ENCODE measurements at places on chromosomes 4 and X.

DNA sequence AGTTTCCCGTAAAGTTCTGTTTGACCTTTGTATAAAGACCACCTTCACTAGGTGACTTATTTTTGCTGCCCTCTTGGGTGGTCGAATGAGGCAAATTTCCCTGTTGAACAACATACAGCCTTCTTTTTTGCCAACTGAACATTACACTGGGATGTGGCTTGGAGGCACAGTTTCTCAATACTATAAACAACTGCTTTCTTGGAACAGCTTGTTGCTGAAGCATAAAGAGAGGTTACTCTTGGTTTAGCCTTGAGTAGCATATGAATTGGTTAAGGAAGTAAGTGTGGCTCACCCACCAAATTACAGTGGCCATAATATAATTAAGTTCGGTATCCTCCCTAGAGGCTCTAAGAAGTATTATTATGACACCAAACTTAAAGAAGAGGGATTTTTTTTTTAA, 40.0 kb downstream of the HHIP start:
- DNase-seq = peak; percentile 56

GRCh38 chr4:168629566-168629965, 132.7 kb downstream of the PALLD start:
- no peak for DNase-seq

- DNase-seq = no peak
These were observed 24.2 kb upstream of the PGRMC2 start for GRCh38 chr4:128311659-128312403.

DNA sequence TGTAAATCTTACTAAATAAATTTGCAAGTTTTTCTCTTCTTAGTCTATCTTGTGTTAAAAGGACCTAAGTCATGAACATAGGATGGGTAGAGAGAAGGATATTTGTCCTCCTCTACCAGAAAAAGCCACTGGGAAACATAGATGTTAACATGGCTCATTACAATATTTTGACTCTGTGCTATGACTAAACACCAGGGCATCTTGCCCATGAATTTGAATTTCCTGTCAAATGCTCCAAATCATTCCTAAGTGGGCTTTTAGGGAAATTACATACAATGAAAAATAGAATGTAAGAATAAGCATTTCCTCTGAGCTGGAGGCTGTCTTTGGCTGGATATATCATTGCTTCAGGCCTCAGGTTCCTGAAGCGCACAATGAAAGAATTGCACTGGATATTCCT, 39.1 kb downstream of the ANOS1 start:
- DNase-seq = no peak

GRCh38 chrX:134732676-134733075, 74.4 kb upstream of the PLAC1 start:
- no peak for DNase-seq

- DNase-seq = peak; percentile 35
These were observed 90.3 kb upstream of the TMEM150C start for GRCh38 chr4:82652062-82652461.

DNA sequence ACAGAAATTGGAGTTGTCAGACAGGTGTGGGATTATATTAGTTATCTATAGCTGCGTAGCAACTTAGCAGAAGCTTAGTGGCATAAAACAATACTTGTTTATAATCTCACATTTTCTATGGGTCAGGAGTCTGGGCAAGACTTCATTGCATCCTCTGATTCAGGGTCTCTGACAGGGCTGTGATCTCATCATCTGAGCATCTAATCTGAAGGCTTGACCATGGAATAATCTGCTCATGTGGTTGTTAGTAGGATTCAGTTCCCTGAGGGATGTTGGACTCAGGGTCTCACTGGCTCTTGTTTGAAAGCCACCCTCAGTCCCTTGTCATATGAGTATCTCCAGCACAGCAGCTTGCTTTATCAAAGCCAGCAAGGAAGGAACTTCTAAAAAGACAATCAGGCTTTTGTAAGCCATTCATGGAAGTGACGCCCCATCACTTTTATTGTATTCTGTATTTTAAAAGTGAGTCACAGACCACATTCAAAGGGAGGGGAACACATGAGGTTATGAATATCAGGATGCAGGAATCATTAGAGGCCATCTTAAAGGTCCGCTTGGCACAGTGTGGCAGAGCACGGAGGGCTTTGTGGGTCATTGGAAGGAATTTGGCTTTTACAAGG, 37.2 kb upstream of the FAM9B start:
- DNase-seq = no peak

DNA sequence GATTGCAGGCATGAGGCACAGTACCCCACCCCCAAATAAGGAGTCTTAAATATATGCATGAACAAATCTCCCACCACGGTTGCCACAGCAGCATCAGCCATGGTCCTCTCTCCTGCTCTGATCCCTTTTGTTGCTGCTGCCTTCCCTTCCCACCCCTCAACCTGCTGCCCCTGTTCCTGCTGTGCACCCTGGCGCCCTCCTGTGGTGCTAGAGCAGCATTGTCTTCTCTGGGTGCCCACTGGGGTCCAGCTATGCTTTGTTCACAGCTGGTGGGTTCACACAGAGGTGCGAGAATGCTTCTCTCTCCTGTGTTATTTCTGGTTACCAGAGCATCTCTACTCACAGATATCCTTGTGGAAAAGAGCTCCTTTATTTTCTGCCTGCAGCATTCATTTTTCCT, 116.2 kb downstream of the GATB start:
- no peak for DNase-seq

DNA sequence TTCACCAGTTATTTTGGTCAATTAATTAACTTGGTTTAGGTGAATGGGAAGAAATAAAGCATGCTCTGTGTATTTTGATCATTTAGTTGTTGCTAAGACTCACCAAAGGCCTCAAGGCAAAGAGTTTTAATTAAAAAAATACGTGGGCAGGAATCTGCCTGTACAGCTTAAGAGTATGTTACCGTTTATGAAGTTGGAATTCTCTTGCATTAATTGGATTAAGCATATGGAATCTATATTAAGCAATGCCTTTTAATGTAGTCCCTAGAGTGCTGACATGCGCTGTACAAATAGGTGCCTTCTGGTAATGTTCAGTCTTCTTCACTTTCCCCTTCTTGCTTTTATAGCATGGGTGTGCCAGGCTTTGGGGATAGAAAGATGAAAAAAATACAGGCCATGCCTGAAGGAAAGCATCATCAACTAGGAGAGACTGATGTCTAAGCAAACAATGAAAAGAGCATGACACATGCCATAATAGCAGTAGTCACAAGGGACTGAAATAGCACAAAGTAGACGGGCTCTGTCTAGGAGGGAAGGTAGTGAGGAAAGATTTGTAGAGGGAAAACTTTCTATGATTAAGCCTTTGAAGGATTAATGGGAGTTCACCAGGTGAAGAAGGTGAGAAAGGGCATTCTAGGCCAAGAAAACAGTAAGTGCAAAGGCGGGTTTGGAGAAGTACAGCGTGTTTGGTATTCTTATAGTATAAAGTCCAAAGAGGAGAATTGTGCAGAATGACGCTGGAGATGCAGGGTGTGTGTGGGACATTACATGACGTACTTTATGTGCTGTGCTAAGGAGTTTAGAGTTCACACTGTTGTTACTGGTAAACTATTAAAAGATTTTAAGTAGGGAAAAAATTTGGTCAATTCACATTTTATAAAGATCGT, 226.1 kb upstream of the ANXA3 start:
- DNase-seq = peak; percentile 43

DNA sequence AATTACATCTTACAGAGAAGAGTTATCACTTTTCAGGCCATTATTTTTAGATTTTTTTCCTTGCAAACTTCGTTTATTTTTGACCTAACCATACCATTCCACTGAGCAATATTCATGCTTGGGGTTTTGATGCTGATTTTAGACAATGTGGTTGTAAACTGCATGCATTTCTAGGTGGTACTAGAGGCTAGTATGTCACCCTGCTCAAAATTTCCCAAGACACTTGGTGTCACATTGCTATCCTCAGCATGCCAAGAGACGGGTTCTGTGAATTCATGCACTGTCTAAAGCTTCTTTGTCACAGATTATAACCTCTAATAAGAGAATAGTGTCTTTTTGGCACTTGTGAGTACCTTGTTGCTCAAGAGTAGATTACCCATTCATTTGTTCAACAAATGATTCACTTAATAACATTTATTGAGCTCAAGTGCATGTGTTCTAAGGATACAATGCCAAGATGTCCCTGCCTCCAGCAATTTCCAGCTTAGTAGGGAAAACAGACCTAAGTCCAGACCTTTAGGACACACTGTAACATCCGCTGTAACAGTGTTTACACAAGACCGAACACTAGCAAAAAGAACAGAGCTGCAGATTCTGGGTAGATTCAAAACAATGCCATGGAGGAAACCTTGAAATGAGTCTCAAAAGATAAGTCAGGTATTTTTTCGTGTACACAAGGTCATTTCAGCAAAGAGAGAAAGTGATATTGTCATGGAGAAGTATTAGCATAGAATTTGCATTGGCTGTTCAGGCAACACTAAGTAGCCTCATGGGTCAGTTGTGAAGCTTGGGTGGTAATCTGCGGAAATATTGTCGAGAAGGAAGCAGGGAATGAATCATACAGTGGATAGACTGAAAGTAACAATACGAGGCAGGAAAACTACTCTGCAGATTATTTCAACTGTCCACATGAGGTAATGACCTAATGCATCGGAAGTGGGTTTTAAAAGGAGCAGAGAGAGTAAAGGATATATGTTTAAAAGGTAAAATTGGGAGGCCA, 515.1 kb upstream of the ZFP42 start:
- DNase-seq = peak; percentile 32

DNA sequence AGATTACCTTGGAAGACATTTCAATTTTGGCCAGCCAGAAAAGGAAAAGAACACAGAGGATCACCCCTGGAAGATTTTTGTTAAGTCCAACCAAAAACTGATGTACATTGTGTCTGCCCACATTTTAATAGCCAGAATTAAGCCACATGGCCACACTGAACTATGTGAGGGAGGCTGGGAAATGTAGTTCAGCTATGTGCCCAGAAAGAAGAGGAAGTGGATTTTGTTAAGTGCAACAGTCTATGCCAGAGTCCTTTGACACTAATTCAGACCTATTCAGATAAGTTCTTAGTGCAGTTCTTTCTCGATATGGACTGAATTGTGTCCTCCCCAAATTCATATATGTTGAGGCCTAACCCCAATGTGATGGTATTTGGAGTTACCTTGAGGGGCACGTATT, 18.4 kb downstream of the PRPS1 start:
- no peak for DNase-seq

GRCh38 chrX:123331859-123332258, 147.8 kb downstream of the GRIA3 start:
- no peak for DNase-seq

DNA sequence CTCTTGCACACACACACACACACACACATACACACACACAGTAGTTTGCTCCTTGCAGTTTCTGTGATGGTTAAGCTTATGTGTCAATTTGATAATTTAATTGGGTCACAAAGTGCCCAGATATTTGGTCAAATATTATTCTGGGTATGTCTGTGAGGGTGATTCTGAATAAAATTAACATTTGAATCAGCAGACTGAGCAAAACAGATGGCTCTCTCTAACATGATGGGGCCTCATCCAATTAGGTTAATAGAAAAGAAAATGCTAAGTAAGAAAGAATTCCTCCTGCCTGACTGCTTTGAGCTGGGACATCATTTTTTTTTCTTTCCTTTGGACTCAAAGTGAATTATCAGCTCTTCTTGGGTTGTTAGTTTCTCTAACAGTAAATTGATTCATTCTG, 191.2 kb upstream of the INTU start:
- no peak for DNase-seq

DNA sequence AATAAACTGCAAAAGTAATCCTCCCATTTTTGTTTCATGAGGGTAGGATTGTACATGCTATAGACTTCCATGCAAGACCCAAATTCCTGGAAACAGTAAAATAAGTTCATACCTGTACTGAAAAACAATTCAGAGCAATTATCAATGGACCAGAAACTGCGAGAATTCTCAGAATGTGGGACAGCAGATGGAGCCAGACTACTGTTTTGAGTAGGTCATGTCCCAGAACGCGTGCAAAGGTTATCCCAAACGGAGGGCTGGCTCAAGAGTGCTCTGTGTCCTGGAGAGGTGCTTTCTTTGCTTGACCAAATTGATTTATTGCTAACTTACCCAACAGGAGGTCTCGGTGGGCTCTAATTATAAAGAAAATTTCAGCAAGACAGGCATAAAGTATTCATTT, 1.7 kb upstream of the MAGEH1 start:
- peak; percentile 2 for DNase-seq

GRCh38 chrX:56057325-56057724, 174.8 kb upstream of the KLF8 start:
- no peak for DNase-seq

GRCh38 chrX:56783450-56783831, 54.4 kb downstream of the NBDY start:
- no peak for DNase-seq

GRCh38 chr4:1512738-1513660, 106.8 kb upstream of the NKX1-1 start:
- peak; percentile 38 for DNase-seq

- peak; percentile 47 for DNase-seq
These were observed 99.2 kb downstream of the PSAPL1 start for GRCh38 chr4:7335344-7336066.

- DNase-seq = no peak
These were observed 7.8 kb downstream of the SPATA4 start for GRCh38 chr4:176187624-176188023.

DNA sequence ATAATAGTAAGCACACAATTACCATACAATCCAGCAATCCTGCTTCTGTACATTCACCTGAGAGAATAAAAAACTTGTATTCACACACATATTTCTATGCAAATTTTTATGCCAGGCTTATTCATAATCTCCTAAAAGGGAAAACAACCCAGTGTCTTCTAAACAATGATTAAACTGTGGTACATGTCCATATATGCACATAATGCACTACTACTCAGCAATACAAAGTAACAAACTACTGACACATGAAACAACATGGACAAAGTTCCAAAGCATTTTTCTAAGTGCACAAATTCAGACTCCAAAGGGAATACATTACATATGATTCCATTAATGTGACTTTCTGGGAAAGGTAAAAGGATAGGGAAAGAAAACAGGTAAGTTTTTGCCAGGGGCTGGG, 18.0 kb upstream of the FMR1 start:
- no peak for DNase-seq

- DNase-seq = peak; percentile 48
These were observed 218.8 kb downstream of the MAGEB17 start for GRCh38 chrX:16386126-16386525.

All from adipocyte (in vitro differentiated cells).